Left cardiac atrium (tissue), 4 donors: ENCODE measurements at places on chromosomes 1 and 21. TPM values are rescaled to one million over a fixed set of nuclear protein-coding genes. Genes with fewer than 3 reads are reported as not detected.
A peak's percentile ranks its signal among the peaks of the same experiment; 100 is the strongest.

The MTMR11 gene
- total RNA-seq = 6.0 TPM

The GBP7 gene
- total RNA-seq = not detected

The C8B gene
- not detected for total RNA-seq

The ATP5PB gene
- 551 TPM for total RNA-seq

DNA sequence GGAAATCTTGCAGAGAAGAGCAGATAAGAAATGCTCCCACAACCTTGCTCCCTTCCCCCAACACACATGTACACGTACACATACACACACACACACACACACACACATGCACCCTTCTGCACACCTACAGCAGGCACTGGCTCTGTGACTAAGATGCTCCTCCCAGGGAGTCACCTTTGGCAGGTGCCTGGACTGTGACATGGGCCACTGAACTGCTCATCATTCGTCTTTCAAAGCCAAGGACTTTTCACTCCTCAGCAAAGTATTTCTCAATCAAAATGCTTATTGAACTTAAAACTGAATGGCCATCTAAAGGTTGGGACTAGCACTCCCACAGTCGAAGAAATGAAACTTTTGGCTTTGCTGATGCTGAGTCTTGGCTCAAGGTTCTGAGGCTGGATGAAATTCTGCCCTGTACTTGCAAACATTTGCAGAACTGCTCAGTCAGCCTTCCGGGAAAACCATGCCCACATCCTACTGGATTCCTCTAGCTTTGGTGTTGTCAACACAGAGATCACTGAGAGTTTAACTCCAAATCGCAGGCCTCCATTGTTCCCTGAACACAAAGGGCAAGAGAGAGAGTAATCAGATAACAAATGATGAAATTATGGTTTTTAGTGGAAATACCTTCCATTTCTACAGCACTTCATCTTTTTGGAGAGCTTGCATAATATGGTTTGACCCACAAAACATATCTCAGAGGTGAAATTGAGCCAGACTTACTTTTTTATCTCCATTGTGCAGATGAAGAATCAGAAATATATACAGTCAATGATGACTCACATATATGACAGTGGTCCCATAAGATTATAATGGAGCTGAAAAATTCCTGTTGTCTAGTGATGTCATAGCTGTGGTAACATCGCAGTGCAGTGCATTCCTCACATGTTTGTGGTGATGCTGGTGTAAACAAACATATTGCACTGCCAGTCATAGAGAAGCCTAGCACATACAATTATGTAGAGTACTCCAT is 72.4 kb upstream of the BCAR3 start:
- peak; percentile 49 for DNase-seq

GRCh38 chr21:42253466-42253865 is 34.5 kb downstream of the ABCG1 start:
- no peak for DNase-seq

DNA sequence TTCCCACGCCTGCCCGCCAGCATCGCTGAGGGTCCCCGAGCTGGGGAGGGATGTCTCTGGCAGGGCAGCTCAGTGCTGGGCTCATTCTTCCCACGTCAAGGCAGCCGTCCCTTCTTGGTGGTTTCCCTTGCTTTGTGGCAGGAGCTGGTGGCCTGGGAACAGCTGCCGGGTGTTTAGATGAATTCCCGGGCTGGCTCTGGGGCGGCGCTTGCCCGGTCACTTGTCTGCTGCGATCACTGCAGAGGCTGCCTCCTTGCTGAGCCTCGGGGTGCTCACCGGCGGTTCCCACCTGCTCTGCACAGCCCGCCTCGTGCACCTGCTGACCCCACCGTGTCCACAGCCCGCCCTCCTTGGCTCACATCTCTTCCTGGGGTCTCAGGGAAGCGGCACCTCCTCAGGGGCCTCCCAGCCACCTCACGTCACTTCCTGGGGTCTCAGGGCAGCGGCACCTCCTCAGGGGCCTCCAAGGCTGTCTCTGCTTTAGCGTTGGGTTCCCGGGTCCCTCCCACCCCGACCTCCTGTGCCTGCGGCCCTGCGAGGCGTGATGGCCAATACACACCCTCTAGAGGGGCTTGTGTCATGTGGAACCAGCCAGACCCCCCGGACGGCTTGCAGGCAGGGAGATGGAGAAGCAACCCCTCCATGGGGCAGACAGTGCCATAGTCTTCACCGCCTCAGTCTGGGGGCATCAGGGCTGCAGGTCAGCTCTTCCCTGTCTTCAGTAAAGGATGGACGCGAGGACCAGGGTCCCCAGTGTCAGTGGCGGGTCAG is 13.5 kb downstream of the COL18A1 start:
- peak; percentile 20 for DNase-seq

- DNase-seq = no peak
Measured at GRCh38 chr1:119275145-119276134, 93.1 kb upstream of the HAO2 start.

DNA sequence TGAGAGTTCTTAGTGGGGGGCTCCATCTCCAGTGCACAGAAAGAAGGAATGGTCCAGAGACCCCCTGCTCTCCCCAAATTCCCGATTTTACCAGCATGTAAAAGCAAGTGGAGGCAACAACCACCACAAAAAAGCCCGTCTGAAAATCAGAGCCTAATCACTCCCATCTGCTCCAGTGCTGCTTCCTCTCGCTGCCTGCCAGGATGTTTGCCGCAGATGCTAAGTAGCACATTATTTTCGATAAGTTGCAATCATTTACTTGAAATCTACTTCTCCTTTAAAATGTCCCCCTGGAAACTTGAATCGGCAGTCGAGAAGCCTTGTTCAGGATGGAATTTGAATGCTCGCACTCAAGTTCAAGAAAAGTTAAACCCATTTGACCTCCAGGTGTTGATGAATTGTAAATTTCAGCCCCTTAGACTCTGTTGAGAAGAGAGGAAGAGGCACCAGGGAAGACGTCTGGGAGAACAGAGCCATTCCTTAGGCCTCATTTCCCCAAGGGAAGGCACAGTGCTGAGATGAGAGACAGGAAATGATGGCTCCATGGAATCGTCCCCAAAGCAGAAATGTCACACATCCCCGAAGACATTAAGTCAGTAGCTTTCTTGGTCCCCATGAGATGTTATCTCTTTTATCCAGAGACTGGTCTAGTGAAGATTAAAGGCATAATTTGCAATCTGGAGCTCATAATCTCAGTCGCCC is 221.3 kb downstream of the PBX1 start:
- DNase-seq = no peak

GRCh38 chr1:19123837-19124236 is 86.2 kb downstream of the UBR4 start:
- no peak for DNase-seq

GRCh38 chr1:242005866-242006535 is 7.1 kb upstream of the MAP1LC3C start:
- no peak for DNase-seq
